ENCODE measurements at places on chromosomes 3 and 15.

GRCh38 chr3:73621388-73621787 is 3.4 kb downstream of the PDZRN3 start:
- no peak for DNase-seq

- DNase-seq, result no peak
Observed at GRCh38 chr3:69763458-69763857, 24.2 kb downstream of the MITF start.

DNA sequence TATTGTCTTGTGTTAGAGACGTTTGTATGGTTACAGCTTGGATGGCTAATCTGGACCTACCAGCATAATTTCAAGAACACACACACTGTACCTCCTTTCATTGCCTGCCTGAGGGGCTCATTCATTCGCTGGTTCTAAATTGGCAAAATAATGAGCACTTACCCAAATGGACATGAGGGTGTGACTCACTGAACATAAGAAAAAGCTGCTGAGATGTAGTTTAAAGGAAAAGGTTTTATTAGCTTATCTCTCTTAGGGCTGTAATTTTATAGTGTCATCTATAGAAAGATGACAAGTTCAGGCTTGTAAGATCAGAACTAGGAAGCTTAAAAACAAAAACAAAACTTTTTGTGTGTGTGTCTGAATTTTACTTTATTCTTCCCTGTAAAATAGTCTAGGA is 120.7 kb upstream of the WNT7A start:
- DNase-seq, result no peak

GRCh38 chr3:128329491-128330213 is 137.0 kb downstream of the DNAJB8 start:
- DNase-seq, result no peak

DNA sequence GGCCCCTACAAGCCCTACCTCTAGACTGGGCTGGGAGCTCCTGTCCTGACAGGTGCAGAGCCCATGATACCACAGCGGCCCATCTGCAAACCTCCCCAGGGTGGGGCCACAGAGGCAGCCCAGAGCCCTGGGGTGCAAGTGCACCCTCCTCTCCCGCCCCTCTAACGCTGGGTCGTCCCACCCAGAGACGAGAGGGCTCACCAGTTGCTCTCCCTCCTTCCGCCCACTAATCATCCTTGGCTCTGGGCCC is 742 bp downstream of the TNK2 start:
- DNase-seq, result no peak

GRCh38 chr15:51218299-51218938 is 120.0 kb downstream of the CYP19A1 start:
- no peak for DNase-seq

Measured in NCI-H1930 (cell line).